Ascending aorta (tissue), 2 donors: ENCODE measurements at places on chromosomes 1 and 21.

GRCh38 chr1:234961456-234962339 is 166.9 kb downstream of the TOMM20 start:
- peak overlapping the region; percentile 85 for H3K27ac ChIP-seq
- H3K4me3 ChIP-seq, result no peak overlapping the region
- H3K4me1 ChIP-seq, result peaks cover 49% of the 10 kb centered on the region
- peak; percentile 66 for DNase-seq
- no peaks in the 10 kb centered on the region for H3K36me3 ChIP-seq

DNA sequence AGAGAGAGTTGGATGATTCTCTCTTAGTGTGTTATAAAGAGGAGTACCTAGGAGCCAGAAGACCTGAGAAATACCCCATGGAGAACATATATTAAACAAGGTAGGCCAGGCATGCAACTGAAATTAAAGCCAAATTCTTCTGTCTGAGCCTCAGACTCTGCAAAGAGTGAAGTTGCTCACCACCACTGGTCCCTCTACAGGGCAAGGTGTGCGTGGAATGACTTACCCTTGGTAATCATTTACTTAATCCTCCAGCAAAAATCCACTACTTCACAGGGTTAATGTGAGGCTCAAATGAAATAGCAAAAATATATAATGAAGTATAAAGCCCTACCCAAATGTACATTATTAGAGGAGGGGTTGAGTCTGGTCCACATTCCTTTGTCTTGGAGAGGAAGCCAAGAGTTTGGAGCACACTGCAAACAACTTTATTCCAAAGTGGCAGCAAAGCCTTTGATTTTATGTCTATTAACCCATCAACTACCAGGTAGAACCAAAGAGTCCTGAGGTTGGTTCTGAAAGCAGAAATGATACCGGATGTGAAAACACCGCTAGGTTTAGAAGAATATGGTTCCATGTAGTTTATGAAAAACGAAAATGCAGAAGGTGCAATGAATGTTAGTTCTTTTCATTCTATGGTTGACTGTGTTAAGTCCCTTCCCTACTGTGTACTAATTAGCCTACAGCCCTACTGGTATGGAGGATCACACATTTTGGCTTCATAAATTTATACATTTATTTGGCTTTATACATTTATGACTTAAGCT is 8.5 kb downstream of the SSR2 start:
- H3K36me3 ChIP-seq, result peaks cover 86% of the 10 kb centered on the region
- no peak for DNase-seq
- H3K27me3 ChIP-seq, result no peaks in the 10 kb centered on the region

- H3K27me3 ChIP-seq, result no peaks in the 10 kb centered on the region
- no peak for DNase-seq
- H3K4me3 ChIP-seq, result no peak overlapping the region
- H3K4me1 ChIP-seq, result no peaks in the 10 kb centered on the region
- no peak overlapping the region for H3K27ac ChIP-seq
Observed at GRCh38 chr1:90262791-90263190, 267.9 kb downstream of the ZNF326 start.

DNA sequence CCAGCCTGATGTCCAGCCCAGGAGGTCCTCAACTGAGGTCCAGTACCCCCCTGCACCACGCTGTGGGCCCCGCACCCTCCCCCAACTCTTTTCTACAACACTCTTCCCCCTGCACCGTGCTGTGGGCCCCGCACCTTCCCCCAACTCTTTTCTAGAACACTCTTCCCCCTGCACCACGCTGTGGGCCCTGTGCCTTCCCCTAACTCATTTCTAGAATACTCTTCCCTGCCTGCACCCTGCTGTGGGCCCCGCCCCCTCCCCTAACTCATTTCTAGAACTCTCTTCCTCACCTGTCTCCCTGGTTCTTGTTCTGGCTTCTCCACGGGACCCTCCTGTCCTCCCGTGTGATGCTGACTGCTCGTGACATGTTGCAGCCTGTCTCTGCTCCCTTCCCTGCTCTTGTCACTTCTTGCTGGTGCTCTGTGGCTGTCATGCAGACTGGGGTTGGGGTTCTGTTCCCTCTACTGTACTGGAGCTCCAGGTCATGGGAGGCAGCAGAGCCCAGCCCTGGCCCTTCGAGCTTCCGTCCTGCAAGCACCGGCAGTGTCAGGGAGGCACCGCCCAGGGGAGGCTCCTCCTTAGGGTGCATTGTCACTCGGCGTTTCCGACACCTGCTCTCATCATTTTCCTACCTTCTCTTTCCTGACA is 160.1 kb upstream of the COL6A1 start:
- H3K36me3 ChIP-seq, result no peaks in the 10 kb centered on the region
- H3K27me3 ChIP-seq, result no peaks in the 10 kb centered on the region
- no peak overlapping the region for H3K27ac ChIP-seq
- no peaks in the 10 kb centered on the region for H3K4me1 ChIP-seq
- no peak for DNase-seq

DNA sequence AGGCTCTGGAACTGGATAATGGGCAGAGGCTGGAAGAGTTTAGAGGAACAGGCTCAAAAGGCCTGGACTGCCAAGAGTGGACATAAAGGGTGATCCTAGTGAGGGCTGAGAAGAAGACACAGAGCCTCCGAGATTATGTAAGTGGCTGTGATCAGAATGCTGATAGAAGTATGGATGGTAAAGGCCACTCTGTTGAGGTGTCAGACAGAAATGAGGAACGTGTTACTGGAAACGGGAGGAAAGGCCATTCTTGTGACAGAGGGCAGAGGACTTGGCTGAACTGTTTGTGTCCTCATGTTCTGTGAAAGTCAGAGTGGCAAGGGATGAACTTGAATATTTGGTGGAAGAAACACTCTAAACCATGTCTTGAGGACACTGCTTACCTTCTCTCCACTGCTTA is 6.7 kb upstream of the ABCG1 start:
- H3K4me1 ChIP-seq, result no peaks in the 10 kb centered on the region
- H3K36me3 ChIP-seq, result no peaks in the 10 kb centered on the region
- H3K27me3 ChIP-seq, result no peaks in the 10 kb centered on the region

GRCh38 chr1:214588963-214589597 is 13.9 kb upstream of the CENPF start:
- no peak for DNase-seq
- no peaks in the 10 kb centered on the region for H3K36me3 ChIP-seq
- no peaks in the 10 kb centered on the region for H3K4me1 ChIP-seq
- H3K27ac ChIP-seq, result no peak overlapping the region

DNA sequence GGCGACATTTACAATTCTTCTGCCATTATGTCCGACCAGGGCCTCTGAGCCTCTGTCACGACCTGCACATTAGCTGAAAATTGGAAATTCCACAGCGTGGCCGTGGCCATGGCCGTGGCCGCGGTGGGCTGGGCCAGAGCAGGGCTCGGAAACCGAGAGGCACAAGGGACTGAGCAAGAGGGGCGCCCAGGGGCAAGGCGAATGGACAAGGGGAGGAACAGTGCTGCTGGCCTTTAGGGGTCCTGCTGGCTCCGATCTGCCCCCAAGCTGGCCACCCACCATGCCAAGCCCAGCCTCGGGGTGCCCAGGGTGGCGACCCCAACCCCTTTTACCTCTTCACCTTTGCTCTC is 75.0 kb downstream of the TAS1R2 start:
- H3K36me3 ChIP-seq, result no peaks in the 10 kb centered on the region
- no peak overlapping the region for H3K4me3 ChIP-seq
- no peaks in the 10 kb centered on the region for H3K27me3 ChIP-seq
- no peaks in the 10 kb centered on the region for H3K4me1 ChIP-seq
- DNase-seq, result no peak
- no peak overlapping the region for H3K27ac ChIP-seq

DNA sequence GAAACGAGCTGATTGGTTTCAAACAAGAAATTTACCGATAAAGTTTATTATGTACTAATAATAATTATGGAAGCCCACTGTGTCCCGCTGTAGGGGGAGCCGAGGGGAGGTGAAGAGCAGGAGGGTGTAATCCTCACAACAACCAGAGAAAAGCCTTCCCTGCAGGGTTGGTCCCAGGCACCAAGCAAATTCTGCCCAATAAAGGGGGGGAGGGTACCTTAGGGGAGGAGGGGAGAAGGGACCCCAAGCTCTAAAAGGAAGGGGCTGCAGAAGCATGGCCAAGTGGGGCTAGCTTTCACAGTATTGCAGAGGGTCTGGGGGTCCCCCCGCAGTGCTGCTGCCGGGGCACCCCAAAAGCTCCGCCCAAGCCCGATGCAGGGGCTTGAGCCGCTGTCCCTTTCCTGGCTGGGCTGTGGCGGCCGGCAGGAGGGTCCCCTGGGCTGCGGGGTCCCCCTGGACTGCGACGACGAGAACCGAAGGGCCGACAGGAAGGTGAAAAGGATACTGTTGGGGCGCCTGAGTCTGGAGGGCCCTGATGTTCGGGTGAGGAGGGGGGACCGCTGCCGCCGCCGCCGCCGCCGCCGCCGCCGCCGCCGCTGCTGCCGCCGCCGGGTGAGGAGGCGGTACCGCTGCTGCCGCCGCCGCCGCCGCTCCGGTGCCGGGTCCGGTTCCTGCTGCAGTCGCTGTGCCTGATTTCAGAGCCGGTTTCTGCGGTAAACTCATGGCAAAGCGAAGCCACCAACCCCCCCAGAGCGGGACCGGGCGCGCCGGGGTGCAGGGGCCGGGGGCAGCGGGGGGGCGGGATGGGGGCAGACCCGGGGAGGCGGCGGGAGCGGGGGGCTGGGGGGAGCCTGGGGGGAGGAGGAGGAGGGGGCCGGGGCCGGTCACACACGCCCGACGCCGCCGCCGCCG is 771 bp downstream of the EIF4G3 start:
- no peaks in the 10 kb centered on the region for H3K36me3 ChIP-seq
- no peaks in the 10 kb centered on the region for H3K27me3 ChIP-seq
- no peak for DNase-seq
- peak overlapping the region; percentile 80 for H3K27ac ChIP-seq
